ENCODE measurements at places on chromosomes 4 and X.

- DNase-seq = no peak
Observed at GRCh38 chr4:142307857-142308256, 538.2 kb downstream of the INPP4B start.

DNA sequence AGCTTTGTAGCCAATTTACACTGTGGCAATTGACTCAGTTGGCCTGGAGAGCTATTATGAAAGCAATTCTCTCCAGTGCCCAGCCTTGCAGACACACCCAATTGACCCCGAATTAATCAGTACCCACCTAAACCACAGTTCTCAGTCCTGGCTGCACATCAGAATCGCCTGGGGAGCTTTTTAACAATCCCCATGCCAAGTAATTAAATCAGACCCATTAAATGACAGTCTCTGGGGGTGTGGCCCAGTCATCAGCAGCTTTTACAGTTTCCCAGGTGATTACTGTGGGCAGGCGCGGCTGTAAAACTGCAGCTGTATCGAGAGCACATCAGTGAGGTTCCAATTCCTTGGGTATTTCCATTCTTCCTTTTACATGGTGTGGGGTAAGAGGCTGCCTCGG, 460.9 kb upstream of the FAT1 start:
- DNase-seq = no peak

- DNase-seq = no peak
Observed at GRCh38 chr4:148064451-148064850, 332.6 kb downstream of the ARHGAP10 start.

DNA sequence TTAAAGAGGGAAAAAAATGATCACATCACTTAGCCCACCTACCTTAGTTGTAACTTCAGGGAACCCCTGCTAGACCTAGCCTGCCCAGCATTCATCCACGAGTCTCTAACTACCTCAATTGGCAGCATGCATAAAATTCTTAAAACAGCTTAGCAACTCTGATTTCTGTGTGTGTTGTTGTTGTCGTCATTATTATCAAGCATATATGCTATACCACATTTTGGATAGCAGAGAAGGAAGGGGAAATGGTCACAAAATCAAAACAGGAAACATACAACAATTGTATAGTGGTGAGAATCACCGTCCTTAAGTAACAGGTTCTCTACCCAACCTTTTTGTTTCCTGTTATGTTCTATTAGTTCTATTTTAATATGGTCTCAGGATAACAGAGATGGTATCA, 2.7 kb upstream of the ACOT9 start:
- DNase-seq = no peak

DNA sequence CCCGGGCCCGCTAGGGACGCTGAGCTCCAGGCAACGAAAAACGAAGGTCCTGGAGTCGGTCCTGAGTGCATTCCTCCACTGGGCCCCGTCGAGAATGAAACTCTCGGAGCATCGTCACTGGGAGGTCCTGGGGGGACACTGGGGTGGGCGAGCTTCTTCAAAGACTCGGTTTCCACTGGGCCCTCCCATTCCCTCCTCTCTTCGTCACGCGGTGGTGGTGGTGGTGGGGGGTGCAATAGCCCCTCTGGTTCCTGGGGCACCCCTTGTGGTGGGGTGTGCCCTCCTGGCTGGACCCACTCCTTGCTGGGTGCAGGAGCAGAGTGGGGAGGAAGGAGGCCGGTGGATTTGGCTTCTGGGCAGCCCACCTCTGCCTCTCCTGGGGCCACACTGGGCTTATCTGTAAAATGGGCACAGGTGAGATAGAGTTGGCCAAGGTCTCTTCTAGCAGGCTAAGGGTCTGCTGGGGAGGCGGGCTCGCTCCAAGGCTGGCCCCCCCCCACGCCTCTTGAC, 12.9 kb downstream of the HMX1 start:
- DNase-seq = no peak

GRCh38 chr4:37964734-37965457, 4.7 kb downstream of the PTTG2 start:
- DNase-seq = no peak

DNA sequence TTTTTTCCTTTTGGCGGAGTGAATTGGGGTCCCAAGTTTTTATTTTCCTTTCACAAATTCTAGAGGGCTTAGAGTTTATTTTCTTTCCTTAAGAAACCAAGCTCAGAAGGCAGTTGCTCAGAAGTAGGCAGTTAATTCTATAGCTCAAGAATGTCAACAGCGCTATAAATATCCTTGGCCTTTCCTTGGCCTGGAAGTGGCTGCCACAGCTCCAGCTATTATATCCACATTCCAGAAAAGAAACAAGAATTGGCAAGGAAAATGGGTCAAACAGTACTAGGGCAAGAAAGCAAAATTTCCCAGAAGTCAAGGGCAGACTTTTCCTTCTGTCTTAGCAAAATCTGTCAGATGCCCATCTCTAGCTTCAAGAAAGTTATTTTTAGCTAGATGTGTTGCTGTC, 31.0 kb downstream of the SLC10A6 start:
- DNase-seq = no peak

DNA sequence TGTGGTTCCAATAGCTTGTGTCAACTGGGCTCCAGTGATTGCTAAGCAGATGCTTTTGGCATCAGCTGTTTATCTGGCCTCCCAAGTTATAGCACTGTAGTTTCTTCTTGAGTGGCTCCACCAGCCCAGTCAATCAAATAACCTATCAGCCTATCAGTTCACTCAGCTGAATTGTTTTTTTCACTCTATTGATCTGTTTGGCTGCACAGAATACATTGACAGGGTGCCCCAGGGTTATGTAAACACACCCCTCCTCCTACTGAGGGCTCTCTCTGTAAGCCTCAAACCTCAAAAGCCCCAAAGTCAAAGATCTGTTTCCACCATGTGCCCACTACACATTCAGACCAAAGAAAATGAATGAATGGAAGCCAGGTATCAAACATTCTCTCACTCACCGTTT, 214.0 kb downstream of the HS6ST2 start:
- DNase-seq = no peak

GRCh38 chr4:75729836-75730235, 5.5 kb downstream of the USO1 start:
- no peak for DNase-seq

- DNase-seq = no peak
Observed at GRCh38 chrX:68596871-68597270, 50.6 kb upstream of the STARD8 start.

DNA sequence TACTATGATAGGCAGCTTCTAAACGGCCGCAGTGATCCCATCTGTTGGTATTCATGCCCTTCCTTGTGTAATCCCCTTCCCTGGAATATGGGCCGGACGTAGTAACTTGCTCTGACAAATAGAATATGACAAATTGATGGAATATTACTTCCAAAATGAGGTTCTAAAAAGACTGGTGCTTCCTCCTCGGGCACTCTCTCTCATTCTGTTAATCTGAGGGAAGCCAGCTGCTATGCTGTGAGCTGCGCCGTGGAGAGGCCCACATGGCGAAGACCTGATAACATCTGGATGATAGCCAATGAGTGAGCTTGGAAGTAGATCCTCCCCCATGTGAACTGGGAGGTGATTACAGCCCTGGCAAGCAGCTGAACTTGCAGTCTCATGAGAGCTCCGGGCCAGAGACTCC, 27.2 kb upstream of the SLC25A4 start:
- no peak for DNase-seq

DNA sequence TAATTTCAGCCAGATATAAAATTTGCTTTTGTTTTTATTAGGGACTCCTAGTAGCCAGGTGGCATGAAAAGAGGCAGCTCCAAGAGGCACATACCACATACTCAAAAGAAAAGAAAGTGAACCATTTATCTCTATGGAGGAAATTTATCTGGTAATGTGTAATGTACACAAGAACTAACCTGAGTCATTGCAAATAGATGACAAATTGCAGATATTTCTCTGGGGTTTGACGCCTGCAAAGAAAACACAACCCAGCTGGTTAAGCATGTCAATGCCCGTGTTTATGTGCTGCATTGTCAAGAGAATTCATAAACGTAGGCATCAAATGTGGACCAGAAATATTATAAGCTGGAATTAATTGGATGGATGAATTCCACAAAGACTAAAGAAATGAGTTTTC, 46.9 kb upstream of the PHKA2 start:
- no peak for DNase-seq

- DNase-seq = no peak
Observed at GRCh38 chrX:63585936-63586335, 199.1 kb downstream of the ARHGEF9 start.

DNA sequence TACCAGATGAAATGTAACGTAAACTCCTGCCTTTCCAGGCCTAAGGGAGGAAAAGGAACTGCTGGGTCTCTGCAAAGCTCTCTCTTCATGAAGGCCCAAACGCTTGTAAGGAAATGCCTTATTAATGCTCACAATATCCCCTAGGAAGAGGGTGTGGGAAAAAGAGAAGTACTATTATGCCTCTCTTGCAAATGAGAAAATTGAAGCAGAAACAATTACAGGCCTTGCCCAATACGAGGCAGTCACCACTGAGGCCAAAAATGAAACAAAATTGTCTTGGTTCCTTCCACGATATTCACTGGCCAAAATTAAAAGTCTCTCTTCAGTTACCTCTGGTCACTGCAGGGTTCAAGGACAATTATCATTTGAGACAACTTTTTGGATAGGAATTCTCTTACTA, 3.2 kb downstream of the SCARB2 start:
- no peak for DNase-seq

- no peak for DNase-seq
Observed at GRCh38 chr4:123453061-123453680, 56.6 kb downstream of the SPRY1 start.

DNA sequence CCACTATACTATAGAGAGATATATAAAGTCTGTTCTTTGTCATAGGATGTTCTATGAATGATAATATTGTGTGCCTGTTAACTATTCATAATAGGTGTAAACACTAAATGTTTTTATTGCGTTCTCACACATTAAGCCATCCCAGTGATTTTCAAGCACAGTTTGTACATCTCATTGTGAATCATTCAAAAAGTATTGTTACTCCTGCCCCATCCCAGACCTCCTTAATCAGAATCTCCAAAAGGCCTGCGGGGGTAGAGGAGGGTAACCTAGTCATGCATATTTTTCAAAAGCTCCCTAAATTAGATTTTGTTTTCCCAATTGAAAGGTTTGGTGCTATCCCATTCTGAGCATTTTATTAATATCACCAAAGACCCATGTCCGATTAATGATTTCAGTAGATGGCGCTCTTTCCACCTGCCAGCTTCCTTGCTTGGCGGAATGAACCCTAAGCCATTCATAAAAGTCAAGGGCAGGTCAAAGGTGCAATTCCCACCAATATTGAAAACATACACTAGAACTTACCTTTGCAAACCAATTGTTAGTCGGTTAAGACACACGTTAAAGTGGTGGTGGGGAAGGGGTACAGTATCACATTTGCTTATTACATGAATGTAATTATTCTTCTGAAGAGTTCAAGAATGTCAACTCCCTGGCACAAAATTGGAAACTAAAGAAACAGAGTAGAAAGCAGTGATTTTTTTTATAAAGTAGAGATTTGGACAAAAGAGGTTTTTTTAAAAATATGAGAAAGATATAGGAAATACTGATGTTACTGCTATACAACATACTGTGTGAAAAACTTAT, 5.8 kb upstream of the TET2 start:
- no peak for DNase-seq

- no peak for DNase-seq
Observed at GRCh38 chr4:986428-986878, 391 bp upstream of the IDUA start.

DNA sequence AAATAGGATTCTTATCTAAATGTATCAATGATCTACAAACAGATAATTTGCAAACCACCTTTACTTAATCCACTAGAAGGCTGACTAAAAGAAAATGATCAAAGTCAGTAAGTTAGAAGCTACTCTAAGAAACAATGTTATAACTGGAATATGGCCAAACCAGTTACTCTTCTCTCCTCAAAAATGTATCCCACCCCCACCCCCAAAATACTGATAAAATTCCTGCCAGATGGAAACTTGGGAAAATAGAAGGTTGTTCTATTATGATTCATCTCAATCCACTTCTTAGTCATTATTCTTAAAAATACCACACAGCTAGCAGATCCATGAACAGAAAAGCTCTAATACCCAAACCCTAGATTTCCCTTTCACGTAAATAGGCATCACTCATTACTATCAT, 206.4 kb downstream of the KLHL13 start:
- no peak for DNase-seq

GRCh38 chrX:20681683-20682082, 415.0 kb upstream of the RPS6KA3 start:
- DNase-seq = no peak

DNA sequence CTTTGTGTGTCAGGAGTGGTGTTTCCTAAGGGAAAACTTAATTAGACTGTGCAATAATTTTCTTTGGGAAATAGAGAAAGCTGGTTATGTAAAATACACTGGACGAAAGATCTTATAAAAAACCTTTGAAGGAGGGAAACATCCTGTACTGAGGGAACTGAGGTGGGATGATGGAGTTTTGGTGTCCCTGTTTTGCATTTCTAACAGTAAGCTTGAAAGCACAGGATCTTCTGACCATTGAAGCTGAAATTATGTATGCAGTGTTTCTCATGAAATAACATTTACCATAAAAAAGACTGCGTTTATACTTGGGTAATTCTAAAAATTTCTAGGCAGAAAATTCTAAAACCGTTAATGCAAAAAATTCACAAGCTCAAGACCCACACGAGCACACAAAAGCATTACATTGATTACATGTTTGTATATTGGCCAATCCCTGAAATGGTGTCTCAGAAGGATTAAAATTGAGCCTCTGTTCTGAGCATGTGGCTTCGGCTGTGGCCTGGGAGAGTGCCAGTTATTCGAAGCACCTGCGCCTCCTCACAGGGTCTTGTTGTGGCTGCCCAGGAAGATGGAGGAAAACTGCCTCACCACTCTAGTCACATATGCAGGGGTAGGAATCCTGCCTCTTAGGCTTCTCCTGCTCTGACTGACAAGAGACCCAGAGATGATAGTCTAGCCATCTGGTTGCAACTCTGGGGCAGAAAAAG, 49.5 kb downstream of the JADE3 start:
- DNase-seq = no peak

GRCh38 chrX:85851418-85851817, 195.9 kb downstream of the CHM start:
- DNase-seq = peak; percentile 11

GRCh38 chr4:2483237-2483636, 14.3 kb downstream of the RNF4 start:
- DNase-seq = no peak

- DNase-seq = no peak
Observed at GRCh38 chr4:38001927-38002326, 41.7 kb downstream of the PTTG2 start.

DNA sequence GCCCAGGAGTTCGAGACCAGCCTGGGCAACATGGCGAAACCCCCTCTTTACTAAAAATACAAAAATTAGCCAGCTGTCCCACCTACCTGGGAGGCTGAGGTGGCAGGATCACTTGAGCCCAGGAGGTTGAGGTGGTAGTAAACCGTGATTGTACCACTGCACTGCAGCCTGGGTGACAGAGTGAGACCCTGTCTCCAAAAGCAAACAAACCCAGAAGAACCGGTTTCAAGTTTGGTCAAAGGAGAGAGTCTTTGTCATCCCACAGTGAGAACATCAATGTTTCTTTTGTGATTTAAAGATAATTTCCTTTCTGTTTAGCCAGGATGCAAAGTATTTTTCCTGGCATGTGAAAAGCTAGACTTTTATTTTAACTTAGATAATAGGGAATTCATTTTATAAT, 26.7 kb downstream of the PDK3 start:
- DNase-seq = no peak

All from natural killer cell (primary cell).